Kidney (tissue), 22 donors: ENCODE measurements at places on chromosomes 3 and 15. TPM values are rescaled to one million over a fixed set of nuclear protein-coding genes. Genes with fewer than 3 reads are reported as not detected.

GRCh38 chr3:83039422-83039821 lies 1278.0 kb upstream of the GBE1 start:
- no peak for DNase-seq

GOLGA8T gene
- not detected for total RNA-seq

- DNase-seq, result no peak
These were observed 917.1 kb downstream of the PLOD2 start for GRCh38 chr3:145243875-145244274.

COL6A5 gene
- total RNA-seq, result 0.41 TPM

GRCh38 chr3:194571491-194572142 lies 61.6 kb downstream of the TMEM44 start:
- DNase-seq, result no peak

GRCh38 chr3:158748237-158748828 lies 16.1 kb upstream of the RARRES1 start:
- DNase-seq, result no peak

GRCh38 chr3:157113832-157114505 lies 46.0 kb downstream of the CCNL1 start:
- no peak for DNase-seq

TEX55 gene
- not detected for total RNA-seq

DNA sequence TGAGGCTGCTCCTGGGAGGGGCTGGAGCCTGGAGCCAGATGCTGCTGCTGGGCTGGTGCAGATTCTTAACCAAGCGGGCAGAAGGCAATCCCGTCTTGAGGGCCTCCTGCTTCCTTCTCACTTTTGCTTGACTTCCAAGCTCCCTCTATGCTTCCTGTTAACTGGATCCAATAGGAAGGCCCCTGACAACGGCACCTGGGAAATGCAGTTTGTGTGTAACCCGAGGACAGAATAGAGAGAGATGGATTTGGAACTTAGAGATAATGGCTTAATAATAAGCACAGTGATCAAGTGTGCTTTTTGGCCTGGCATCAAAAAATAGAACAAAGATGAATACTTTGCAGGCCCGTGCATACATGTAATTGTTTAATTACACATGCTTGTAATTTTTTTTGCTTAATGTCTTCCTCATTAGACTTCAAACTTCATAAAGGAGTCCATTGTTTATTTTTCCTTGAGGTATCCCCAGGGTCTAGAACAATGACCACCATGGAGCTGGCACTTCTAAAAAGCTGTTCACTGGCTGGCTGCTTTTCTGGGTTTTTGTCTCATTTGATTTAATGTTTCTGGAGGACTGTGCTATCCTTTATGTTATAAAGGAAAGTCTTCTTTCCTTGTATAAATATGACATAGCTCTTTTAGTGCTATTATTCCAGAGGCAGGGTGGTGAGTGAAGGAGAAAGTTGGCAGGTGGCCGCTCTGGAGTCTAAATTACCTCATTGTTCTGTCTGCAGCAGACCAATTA lies 63.3 kb upstream of the MITF start:
- no peak for DNase-seq

GRCh38 chr3:168608926-168609325 lies 513.2 kb upstream of the GOLIM4 start:
- DNase-seq, result no peak
